ENCODE measurements at places on chromosomes 5 and 9. TPM values are rescaled to one million over a fixed set of nuclear protein-coding genes. Genes with fewer than 3 reads are reported as not detected.

The ACOT12 gene
- total RNA-seq: not detected

The CDH9 gene
- not detected for total RNA-seq

The FGF10 gene
- not detected for total RNA-seq

The STKLD1 gene
- 0.06 TPM for total RNA-seq

The C5orf58 gene
- total RNA-seq: not detected

The TRIM36 gene
- 2.4 TPM for total RNA-seq

The CORO2A gene
- total RNA-seq: 0.64 TPM

The PRELID2 gene
- total RNA-seq: 8.3 TPM

The PAM gene
- 272 TPM for total RNA-seq

The ADGRD2 gene
- not detected for total RNA-seq

The BARHL1 gene
- total RNA-seq: not detected

The PPP3R2 gene
- total RNA-seq: not detected

The PLPP7 gene
- 3.3 TPM for total RNA-seq

The PIP5KL1 gene
- 3.9 TPM for total RNA-seq

The ARHGEF37 gene
- 8.5 TPM for total RNA-seq

The IRX1 gene
- 0.06 TPM for total RNA-seq

The PTGES2 gene
- 63.4 TPM for total RNA-seq

The PCDHGC5 gene
- total RNA-seq: 0.24 TPM

The GBGT1 gene
- 4.3 TPM for total RNA-seq

The PTTG1 gene
- 81.2 TPM for total RNA-seq

The SLC4A9 gene
- total RNA-seq: 0.06 TPM

The TMEM38B gene
- total RNA-seq: 8.8 TPM

The STX17 gene
- 14.0 TPM for total RNA-seq

The INSL4 gene
- not detected for total RNA-seq

The GPR150 gene
- total RNA-seq: 0.82 TPM

The CTNND2 gene
- not detected for total RNA-seq

The PDGFRB gene
- total RNA-seq: 13.0 TPM

The CMYA5 gene
- 0.06 TPM for total RNA-seq

The SH3GL2 gene
- total RNA-seq: 3.6 TPM

The HTR4 gene
- total RNA-seq: not detected

The SPINK7 gene
- total RNA-seq: not detected

The MLANA gene
- not detected for total RNA-seq

The PCDHB8 gene
- 0.88 TPM for total RNA-seq

The PCDHGB3 gene
- total RNA-seq: 5.5 TPM

The CAMK2A gene
- total RNA-seq: not detected

The PCDHGA1 gene
- 0.39 TPM for total RNA-seq

The TXNDC8 gene
- total RNA-seq: not detected

The IFNB1 gene
- total RNA-seq: not detected

The DPYSL3 gene
- 67.0 TPM for total RNA-seq

The DIAPH1 gene
- total RNA-seq: 94.1 TPM

The APBA1 gene
- total RNA-seq: 15.2 TPM

The KCNT1 gene
- total RNA-seq: not detected

The INSYN2B gene
- total RNA-seq: 3.0 TPM

Measured in glomerular endothelial cell (primary cell).